ENCODE measurements at places on chromosomes 16 and 17.

DNA sequence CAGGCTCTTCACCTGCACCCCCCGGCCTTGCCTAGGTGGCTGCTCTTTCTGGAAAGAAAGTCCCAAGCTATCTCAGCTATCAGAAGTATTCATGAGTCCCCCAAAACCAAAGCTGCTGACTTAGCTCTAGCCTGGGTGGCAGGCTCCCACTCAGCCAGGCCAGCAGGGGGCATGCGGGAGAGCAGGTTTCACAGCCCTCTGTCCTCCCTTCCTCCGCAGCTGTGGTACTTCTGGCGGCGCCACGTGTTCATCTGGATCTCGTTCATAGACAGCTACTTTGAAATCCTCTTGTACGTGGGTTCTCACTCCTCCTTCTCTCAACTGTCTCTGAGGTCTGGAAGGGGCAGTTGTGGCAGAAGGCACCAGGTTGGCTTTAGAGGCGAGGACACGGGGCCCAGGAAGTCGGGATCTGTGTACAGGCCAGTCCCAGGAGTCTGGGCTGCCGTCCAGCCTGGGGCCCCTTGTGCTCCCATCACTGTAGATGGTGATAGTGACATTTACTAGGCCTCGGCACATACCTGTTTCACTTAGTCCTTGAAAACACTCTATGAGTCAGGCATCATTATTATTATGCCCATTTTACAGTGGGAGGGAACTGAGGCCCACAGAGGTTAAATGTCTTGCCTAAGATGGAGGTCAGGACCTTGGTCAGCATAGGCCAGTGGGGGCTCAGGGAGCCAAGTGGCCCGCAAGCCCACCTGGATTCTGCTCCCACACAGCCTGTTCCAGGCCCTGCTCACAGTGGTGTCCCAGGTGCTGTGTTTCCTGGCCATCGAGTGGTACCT is 12.9 kb downstream of the TRPV2 start:
- no peak for DNase-seq

DNA sequence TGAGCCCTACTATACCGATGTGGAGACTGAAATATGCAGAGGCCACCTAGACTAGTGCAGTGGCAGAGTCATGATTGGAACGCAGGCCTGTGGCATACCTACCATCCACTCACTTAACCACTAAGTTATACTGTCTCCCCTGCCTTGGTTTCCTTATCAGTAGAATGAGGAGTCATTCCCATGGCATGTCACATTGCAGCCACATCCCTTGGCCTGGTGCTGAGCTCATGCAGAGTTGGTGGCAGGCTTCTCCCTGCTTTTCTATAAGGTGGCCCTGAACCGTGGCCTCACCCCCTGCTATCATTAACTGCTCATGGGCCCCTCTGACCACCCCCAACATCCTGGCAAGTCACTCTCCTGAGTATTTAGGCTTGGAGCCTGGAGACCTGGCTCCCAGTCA is 212.5 kb downstream of the KATNIP start:
- DNase-seq: no peak

DNA sequence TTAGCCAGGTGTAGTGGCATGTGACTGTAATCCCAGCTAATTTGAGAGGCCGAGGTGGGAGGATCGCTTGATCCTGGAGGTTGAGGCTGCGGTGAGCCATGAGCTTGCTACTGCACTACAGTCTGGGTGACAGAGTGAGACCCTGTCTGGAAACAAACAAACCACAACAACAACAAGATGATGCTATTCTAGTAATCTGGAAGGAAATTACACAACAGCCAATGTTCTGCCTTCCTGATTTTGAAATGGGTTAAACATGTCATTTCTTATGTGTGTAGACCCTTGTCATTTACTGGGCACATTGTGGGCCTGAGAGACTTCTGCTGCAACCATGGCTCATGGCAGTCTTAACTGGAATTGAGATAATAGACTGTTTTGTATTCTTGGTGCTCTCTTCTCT is 5.9 kb downstream of the COQ7 start:
- no peak for DNase-seq

DNA sequence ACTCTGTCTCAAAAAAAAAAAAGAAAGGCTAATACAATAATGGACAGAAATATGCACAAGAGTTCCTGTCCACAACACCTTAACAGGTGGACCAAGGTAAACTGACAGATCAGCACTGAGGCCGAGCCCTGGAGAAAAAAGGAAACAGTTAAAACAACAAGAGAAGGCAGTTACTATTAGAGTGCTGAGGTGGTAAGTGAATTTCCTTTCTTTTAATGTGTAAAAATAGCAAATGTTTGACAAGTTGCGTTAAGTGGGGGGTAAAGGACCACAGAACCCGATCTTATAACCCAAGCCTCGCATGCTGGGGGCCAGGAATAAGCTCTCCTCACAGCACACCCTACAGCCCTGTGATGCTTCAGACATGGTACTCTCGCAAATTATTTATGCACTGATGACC is 24.8 kb downstream of the TXNDC11 start:
- no peak for DNase-seq

GRCh38 chr16:8229011-8229520 is 361.2 kb downstream of the TMEM114 start:
- DNase-seq: no peak

GRCh38 chr16:50294955-50295354 is 28.6 kb downstream of the ADCY7 start:
- DNase-seq: no peak

- no peak for DNase-seq
Measured at GRCh38 chr16:6861815-6862477, 470.7 kb upstream of the RBFOX1 start.

DNA sequence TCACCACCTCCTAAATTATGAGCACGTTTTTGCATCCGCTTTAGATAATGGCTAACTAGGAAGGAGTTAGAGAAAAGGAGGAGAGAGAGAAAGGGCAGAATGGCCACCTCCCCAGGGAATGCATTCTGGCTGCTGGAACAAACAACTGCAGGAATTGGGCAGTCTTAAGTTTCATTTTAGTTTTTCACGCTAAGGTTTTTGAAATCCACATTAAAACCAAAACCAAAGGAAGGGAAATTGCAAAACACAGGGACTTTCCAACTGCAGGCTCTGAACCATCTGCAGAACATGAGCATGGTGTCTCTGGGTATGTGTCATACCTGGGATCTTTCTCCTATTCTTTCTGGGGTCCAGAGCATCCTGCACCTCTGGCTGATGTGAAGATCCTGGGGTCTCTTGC is 12.1 kb upstream of the CCL8 start:
- no peak for DNase-seq

GRCh38 chr17:32871746-32872145 is 5.2 kb downstream of the MYO1D start:
- DNase-seq: no peak

GRCh38 chr17:60139438-60140285 is 10.1 kb upstream of the CA4 start:
- DNase-seq: peak; percentile 42

- DNase-seq: no peak
Measured at GRCh38 chr17:55660178-55660886, 62.3 kb downstream of the TMEM100 start.

DNA sequence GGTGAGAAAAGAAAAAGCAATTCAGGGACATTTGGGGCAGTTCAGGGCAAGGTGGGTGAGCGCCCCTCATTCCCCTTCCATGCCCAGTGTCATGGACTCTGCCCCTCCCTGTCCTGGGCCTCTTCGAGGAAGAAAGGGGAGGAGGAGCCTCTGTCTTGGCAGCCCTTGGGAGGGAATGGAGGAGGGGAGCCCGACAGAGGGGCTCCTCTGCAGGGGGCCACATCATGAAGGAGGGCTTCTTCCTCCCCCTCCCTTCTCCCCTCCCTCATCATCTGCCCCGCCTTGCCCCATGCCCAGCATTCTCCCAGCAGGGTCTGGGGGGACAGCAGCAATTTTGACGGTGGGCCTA is 33.2 kb upstream of the TAC4 start:
- DNase-seq: no peak

DNA sequence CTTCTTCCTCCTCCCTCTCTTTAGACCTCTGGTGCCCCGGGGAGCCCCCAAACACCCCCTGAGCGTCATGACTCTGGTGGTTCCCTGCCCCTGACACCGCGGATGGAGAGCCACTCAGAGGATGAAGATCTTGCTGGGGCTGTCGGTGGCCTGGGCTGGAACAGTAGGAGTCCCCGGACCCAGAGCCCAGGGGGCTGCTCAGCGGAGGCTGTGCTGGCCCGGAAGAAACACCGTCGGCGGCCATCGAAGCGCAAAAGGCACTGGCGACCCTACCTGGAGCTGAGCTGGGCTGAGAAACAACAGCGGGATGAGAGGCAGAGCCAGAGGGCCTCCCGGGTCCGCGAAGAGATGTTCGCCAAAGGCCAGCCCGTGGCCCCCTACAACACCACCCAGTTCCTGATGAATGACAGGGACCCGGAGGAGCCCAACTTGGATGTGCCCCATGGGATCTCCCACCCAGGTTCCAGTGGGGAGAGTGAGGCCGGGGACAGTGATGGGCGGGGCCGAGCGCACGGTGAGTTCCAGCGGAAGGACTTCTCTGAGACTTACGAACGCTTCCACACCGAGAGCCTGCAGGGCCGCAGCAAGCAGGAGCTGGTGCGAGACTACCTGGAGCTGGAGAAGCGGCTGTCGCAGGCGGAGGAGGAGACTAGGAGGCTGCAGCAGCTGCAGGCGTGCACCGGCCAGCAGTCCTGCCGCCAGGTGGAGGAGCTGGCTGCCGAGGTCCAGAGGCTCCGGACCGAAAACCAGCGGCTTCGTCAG is 7.5 kb downstream of the HEXIM2 start:
- no peak for DNase-seq

DNA sequence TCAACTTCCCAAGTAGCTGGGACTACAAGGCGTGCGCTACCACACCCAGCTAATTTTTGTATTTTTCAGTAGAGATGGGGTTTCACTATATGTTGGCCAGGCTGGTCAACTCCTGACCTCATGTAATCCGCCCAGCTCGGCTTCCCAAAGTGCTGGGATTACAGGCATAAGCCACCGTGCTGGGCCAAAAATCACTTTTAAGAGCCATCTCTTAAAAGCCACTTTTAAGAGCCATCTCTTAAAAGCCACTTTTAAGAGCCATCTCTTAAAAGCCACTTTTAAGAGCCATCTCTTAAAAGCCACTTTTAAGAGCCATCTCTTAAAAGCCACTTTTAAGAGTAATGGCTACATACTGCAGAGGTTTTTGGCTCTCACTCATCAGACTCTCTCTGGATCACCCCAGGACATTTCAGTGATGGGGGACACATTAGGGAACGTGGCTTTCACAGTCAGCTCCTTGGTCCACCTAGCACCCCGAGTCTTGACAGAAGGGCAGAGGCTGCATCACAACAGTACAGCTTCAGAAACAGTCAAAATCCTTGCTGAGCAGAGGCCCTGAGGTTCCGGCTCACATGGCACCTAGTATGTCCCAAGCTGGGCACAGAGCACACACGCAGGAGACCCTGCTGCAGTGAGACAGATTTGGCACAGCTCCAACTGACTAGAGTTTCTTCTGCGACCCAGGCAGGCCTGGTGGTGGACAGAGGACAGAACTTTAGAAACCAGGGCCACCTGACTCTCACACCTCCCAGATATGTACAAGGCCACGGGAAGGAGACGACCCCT is 23.6 kb downstream of the RANBP10 start:
- no peak for DNase-seq

DNA sequence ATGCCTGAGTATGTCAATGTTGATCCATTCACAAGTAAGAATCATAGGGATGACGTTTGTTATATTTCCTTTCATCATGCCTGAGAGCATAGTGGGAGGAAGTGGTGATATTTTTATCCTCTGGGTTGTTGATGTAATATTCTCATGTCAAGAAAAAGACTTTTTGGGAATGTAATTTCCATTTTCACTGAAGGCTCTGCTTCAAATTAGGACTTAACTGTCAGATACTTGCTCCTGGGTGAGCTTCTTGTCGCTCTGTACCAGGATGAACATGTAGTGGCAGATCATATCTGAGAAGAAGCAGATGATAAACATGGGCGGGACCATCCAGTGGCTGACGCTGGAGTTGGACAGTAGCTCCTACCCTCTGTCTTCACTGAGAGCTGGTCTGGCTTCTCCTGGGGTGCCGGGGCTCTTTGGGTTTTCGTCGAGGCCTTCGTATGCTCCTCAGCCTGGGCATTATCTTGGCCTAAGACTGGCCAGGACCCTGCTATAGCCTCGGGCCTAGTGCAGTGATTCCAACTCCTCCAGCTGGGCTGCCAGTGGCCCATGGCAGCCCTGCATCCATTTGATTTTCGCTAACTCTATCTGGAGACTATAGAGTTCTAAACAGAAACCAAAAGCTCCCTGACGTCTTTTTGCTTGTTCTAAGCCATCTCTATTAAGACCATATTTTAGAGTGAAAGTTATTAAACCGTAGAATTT is 19.7 kb downstream of the CYB5B start:
- DNase-seq: no peak

- peak; percentile 77 for DNase-seq
Measured at GRCh38 chr17:45143767-45144198, 4.5 kb upstream of the HEXIM1 start.

- peak; percentile 40 for DNase-seq
Measured at GRCh38 chr16:11796227-11797165, 562 bp downstream of the ZC3H7A start.

GRCh38 chr16:8959921-8960787 is 3.6 kb downstream of the USP7 start:
- DNase-seq: peak; percentile 49

GRCh38 chr17:77961741-77962140 is 3.2 kb downstream of the TNRC6C start:
- DNase-seq: no peak

DNA sequence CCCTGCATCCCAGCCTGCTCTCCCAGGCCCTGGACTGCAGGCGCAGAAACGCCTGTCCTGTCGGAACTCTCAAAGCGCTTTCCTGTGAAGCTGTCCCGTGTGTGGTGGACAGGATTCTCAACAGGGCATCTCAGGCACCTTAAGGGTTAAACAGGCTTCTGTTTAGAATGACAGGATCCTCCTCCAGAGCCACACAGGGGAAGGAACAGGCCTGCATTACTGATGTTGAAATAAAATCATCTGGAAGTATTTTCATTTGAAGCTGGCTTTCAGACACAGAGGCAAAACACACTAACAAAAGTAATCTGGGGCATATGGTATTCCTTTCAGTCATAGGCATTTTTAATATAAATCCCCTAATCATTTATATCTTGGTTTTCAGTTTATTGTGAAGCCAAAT is 7.4 kb downstream of the HS3ST3A1 start:
- no peak for DNase-seq

GRCh38 chr16:27301236-27301861 is 12.4 kb upstream of the IL4R start:
- no peak for DNase-seq

DNA sequence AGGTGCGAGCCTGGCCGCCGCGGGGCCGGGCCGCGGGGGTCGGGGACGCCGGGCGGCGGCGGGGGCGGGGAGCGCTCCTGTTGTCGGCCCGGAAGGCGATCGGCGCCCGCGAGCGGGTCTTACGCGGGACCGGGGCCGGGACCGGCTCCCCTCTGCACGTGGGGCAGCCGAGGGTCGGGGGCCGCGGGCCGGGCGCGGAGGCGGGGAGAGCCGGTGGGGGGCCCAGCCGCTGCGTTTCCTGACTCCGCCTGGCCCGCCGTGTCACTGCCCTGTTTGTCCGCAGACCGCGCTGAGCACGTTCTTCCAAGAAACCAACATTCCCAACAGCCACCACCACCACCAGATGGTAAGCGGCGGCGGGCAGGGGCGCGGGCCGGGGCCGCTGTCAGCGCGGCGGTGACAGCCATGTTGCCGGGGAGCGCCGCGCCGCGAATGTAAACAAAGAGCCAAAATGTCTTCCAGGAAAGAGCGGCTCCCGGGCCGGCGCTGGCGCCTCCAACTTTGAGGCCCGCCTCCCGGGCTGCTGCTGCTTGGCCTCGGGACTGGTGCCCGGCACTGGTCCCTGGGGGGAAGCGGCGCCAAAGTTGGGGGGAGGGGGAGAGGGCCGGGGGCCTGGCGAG is 586 bp downstream of the UBALD2 start:
- DNase-seq: no peak

GRCh38 chr17:48510761-48511604 is 19.8 kb downstream of the HOXB1 start:
- DNase-seq: no peak

GRCh38 chr17:31900877-31901276 is 631 bp downstream of the UTP6 start:
- DNase-seq: peak; percentile 11

Measured in foreskin melanocyte (primary cell).